ENCODE measurements at places on chromosomes 4 and X.

GRCh38 chrX:139298437-139298836 is 232.1 kb upstream of the F9 start:
- no peak for DNase-seq

GRCh38 chrX:50680990-50681389 is 133.0 kb downstream of the SHROOM4 start:
- no peak for DNase-seq

- DNase-seq, result no peak
Measured at GRCh38 chrX:130676861-130677260, 226.1 kb downstream of the ENOX2 start.

DNA sequence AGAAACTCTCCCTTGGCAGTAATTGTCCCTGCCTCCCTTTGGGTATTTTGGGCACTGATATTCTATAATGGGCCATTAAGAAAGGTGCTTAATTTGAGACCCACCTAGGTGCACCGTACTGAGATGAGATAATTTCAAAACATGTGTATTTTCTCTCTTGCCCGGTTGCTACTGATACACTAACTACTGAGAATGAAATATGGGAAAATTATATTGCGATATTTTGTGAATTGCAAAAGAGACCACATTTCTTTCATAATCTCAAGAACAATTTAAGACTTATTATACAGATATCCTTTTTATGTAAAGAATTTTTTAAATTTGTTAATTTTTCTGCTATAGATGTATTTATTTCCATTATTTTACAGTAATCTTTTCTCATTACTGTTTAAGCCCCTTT is 284.9 kb downstream of the ADGRL3 start:
- DNase-seq, result no peak

DNA sequence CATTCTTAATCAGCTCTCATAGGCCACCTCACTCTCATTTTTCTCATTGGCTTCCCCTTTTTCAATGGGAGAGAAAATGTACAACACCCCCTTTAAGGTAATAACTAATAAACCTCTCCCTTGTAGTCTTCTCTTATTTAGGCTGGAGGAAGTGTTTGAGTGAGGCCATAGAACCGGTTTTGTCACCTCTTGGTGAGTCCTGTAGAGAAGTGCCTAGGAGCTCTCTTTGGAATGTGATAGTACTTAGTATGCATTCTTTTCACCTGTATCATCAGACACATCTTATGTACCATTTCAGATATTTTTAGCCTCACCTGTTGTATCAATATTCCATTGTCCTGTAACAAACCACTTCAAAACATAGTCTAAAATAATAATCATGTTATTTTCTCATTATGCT is 3.5 kb upstream of the TAB3 start:
- DNase-seq, result no peak

DNA sequence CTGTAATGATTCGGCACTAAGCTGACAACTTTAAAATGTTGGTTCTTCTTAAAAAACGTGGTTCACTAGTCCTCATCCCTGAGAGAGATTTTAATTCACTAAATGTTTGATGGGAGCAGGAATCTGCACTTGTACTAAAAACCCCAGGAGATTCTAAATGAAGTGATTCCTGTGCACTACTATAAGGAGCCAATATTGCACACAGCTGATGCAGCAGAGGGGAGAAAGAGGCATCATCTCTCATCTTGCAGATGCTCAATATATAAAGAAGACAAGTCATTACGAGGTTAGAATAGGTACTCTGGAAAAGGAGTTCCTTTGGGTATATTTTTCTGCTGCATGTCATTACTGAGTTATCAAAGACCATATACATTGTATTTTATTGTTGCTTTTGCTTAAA is 207.6 kb upstream of the RASGEF1B start:
- DNase-seq, result no peak

Data from AG10803 (cell line).